ENCODE measurements at places on chromosomes 5 and 9.

DNA sequence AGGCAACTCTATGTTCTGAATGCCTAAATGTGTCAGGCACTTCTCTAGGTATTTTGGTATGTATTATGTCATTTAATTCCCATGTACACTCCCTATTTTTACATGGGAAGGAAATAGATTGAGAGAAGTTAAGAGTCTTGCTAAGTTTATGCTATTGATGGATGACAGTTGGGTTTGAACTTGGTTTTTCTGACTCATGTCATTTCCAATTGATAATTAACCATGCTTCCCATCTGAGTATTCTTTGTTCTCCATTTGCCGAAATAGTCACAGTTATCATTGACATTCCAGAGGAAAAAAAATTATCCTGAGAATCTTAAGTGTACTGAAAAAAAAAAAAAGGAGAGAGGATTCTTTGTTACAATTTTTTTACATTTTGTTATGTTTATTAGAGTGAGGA lies 23.1 kb upstream of the DMRTA1 start:
- no peak for DNase-seq

- DNase-seq = no peak
These were observed 2.7 kb upstream of the NSMF start for GRCh38 chr9:137461663-137462395.

GRCh38 chr9:132114102-132114707 lies 34.5 kb upstream of the MED27 start:
- DNase-seq = no peak

DNA sequence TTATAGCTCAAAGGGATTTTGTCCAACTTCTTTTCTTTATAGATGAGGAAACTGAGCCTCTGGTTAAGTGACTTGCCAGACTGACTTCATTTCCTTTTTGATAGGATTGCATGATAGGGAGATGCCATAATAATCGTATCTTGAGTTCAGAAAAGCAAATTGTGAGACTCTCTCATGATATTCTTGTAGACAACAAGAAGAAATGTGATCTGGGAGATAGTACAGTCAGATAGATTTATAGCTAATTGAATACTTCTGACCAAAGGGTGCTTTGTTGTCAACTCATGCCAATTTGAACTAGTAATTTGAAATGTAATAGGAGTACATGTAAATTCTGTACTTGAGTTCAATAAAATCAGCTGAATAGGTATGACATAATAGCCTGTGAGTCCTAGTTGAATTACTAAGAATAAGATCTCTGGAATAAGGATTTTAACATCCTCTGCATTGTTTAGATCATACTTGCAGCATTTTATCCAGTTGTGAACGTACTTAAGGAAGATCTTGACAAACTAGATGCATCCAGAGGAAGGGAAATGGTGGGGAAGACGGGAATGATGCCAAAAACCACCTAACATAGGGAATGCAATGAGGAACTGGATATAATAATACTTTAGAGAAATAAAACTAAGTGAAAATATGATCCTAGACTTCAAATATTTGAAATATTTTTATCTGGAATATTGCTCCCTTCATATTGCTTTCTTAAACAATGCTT lies 25.5 kb downstream of the CWC27 start:
- DNase-seq = no peak

DNA sequence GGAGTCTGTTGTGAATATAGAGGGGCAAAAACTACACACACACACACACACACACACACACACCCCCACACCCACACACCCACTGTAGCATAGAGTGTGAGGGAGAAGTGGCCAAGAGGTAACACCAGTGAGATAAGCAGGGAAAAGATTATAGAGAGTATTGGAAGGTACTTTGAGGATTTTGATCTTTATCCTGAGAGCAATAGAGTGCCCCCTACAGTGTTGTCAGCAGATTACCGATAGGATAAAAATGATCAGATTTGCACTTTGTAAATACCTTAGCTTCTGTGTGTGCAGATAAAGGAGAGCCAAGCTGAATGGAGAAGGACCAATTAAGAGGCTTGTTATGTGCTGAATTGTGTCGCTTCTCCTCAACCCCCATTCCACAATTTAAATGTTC lies 32.3 kb downstream of the ERCC6L2 start:
- DNase-seq = no peak

GRCh38 chr9:92752812-92753404 lies 11.7 kb downstream of the BICD2 start:
- DNase-seq = no peak

All from NCI-H2081 treated with DMSO at 0.1 percent for 48 hours (cell line).